Fibroblast of skin of right quadriceps (primary cell): ENCODE measurements at places on chromosomes 2 and 18.
A peak's percentile ranks its signal among the peaks of the same experiment; 100 is the strongest.

- no peak for DNase-seq
These were observed 4.0 kb downstream of the DIPK1C start for GRCh38 chr18:74453016-74453566.

DNA sequence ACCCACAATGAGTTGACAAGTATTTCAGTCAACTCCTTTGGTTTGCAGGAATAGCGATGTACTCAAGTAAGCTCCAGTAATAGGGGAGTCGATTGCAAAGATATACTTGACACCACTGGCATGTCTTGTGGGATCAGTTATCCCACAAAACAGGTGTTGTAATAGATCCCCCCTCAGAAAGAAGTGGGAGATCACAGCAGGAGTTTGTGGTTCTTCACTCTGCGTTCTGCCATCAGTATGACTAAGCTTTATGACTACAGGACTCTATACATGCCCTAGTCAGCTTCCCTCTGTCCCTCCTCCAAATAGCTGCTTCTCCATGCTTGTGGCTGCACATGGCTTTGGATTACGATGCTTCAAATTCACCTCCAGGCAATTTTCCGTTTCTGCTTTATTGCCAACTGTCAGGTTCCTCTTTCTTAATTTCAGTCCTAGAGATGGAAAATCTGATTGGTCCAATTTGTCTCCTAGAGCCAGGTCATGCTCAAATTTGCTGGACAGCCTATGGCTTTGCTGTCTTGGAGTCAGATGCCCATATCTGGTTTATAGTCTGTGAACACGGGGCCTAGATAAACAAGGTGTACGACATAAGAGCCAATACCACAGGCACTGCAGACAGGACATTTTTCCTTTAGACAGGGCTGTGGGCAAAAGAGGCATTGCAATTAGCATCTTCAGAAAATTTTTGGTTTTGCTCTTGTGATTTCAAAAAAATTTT, 221.7 kb downstream of the PAX3 start:
- DNase-seq = no peak

- no peak for DNase-seq
These were observed 107.6 kb downstream of the SETBP1 start for GRCh38 chr18:44788334-44788733.

DNA sequence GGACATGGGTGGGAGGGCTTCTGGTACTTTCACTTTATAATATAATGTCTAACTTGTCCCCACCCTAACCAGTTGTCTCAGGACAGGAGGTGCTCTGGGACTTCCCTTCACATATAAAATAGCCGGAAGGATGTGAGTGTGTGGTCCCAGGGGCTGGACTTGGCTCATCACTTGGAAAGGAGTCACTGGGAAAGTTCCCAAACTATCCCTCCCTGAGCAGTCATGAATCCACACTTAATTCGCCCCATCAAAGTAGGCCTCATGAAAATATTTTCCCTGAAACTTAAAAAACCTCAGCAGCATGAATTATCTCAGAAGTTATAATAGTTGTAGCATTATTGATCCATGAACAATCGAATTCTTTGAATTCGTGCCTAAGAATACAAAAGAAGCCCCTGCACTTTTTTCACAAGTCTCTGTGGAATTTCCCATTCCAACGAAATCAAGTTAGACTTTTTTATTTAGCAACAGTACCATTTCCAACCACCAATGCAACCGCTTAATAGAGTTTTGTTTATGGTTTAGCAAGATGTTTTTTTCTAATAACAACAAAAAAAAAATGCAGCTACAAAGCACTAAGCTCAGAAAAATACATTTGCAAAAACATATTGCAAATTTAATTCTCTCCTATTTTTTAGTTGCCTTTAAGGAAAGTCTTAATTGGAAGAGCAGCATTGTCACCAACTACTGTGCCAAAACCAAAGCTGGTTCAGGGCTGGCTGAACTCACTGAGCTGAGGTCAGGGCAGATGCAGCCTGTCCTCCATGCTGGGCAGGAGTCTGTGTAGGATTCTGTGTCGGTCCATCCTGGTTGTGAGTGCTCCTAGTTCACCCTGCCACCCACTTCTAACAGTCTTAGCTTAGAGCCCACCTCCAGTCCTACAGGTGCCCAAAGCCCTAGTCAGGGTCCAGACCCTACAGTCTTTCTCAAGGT, 68.8 kb upstream of the SPTBN1 start:
- peak; percentile 82 for DNase-seq

- DNase-seq = no peak
These were observed 5.5 kb upstream of the NPAS2 start for GRCh38 chr2:100814453-100814852.

DNA sequence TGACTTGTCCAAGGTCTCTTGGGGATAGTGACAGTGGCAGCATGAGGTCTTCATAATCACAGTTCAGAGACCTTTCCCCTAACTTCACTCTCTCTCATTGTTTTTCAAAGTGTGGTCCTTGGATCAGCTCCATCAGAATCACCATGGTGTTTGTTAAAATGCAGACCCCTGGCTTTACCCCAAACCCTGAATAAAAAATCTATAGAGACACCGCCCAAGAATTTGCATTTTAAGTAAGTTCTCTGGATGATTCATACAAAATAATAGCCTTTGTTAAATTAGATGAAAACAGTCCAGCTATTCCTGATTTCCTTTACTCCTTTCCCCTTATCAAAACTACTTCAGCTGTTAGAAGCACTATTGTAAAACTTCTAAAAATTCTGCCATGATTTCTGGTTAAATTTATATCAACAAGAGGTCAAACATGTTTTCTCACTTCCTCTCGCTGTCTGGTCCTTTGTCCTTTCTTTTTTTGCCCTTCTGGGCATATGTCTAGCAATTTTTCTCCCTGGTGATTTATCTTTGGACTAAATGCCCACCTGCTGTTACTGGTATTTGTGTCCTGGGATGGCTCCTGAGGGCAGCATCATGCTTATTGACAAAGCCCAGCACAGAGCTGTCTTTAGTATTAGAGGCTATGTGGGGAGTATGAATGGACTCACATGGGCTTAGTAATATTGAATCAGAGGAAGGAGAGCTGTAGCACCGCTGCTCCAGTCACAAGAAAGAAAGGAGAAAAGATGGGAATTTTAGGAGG, 63.4 kb downstream of the LHCGR start:
- no peak for DNase-seq

- no peak for DNase-seq
These were observed 105.6 kb upstream of the NABP1 start for GRCh38 chr2:191572319-191572718.
